Omental fat pad (tissue), 4 donors: ENCODE measurements at places on chromosomes 12 and 14. TPM values are rescaled to one million over a fixed set of nuclear protein-coding genes. Genes with fewer than 3 reads are reported as not detected.

DBX2 gene
- total RNA-seq = 3.8 TPM

ANP32D gene
- total RNA-seq = not detected

DNA sequence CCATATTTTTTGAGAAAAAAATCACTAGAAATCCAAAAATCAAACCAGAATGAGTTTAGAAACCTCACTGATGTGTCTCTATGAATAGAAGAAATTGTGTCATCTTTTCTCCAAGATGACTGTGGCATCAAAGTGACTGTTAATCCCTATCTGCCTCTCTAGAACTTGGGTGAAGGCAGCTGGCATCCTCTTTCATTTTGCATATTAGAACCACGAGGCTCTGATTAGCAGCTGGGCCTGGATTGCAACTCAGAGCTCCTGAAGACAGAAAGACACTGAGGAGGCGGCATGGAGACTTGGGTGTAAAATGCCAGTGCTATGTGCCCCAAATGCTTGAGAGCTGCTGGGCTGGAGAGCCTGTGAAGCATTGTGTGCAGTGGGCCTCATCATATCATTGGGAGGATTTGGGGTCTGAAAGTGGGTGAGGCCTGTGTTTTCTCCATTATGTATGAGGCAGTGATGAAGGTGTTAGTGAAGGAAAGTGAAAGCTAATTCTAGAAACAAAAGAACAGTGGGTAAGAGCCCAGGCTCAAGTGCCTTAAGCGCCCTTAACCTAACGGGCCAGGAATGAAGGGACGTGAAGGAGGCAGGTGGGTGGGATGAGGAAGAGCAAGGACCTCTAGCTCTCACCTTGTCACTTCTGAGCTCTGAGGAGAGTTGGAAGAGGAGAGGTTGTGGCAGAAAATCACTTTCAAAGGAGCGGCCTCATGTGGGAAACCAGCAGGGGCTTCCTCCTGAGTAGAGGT is 26.2 kb downstream of the NKX2-8 start:
- no peak for DNase-seq

DNA sequence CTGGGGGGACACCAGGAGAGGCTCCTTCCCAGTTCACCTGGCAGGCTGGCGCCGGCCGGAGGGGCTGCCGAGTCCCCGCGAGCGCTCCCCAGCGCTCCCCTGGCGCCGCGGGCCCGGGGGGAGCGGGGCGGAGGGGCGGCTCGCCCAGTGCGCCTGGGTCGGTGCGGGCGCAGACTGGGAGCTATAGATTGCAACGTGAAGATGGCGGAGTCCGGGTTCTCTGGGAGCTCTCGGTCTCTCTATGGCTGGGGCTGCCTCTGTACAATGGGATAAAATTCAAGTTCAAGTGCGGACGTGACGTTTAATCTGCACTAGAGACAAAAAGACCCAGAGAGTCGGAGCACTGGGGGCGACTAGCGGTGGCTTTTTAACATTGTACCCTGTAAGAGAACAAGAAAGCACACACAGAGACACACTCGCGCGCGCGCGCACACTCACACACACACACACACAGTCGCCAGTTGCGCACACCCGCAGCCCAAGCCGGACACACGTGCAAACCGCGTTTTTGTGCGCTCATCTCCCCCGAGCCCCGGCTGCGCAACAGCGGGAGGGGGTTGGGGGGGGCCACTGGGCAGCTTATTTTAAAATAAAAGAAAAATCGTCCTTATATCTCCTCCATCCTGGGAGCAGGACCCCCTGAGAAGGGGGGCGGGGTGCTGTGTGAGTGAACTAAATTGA is at the start of gene BCL11B:
TSS of gene BCL11B (minus strand) at position 247 of the 681 bp plus-strand sequence. CDS start 979 bp downstream, outside the sequence.
- DNase-seq = no peak

GRCh38 chr12:130338794-130339601 is 1.3 kb downstream of the PIWIL1 start:
- DNase-seq = no peak

GRCh38 chr12:123958462-123958861 is 14.2 kb downstream of the CCDC92 start:
- DNase-seq = no peak

DNA sequence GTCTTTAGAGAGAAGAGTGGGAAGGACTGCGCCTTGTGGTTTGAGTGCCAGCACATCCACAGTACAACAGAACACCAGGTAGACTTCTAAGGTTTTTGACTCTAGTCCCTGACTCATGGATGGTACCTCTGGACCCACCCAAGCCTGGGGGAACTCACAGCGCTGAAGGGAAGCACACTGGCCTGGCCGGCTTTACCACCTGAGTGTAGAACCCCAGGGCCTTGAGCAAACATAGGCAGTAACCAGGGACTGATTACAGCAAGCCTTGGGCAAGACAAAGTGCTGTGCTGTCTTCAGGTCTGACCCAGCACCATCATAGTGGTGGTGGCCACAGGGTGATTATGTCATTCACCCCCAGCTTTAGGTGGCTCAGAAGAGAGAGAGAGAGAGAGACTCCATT is 17.2 kb downstream of the EML5 start:
- DNase-seq = no peak

NR4A1 gene
- total RNA-seq = 439 TPM

DNA sequence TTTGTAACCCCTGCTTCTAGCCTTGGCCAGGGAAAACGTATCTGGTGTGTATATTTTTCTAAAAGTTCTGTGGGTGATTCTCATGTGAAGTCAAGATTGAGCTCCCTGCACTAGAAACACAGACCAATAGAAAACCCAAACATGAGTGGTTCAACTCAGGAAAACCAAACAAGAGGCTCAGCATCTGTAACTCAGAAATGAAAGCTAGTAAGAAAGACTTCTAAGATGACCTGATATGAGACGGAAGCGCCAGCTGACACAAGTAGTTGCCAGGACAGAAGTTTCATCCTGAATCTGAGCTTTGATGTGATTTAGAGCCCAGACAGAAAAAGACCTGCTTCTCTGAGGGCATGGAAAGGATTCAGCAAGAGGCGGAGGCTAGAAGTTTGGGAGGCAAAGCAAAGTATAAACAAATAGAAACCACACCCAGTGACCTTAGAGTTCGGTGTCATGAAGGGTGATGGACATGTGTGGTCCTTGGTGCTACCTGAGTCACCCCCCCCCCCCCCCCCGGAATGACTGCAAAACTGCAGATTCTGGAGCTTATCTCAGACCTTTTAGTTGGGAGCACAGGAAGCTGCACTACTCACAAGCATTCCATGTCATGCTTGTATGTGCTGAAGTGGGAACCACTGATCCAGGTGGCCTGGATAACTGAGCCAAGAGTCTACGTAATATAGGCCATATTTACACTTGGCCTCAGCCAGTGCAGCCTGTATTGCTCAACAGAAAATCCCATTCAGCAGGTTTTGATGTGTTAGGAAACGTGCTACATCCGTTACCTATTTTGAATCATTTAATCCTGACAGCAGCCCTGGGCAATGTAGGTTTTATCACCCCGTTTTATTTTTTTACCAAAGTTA is 191.3 kb downstream of the ANO6 start:
- DNase-seq = no peak

OR4K5 gene
- not detected for total RNA-seq

DNA sequence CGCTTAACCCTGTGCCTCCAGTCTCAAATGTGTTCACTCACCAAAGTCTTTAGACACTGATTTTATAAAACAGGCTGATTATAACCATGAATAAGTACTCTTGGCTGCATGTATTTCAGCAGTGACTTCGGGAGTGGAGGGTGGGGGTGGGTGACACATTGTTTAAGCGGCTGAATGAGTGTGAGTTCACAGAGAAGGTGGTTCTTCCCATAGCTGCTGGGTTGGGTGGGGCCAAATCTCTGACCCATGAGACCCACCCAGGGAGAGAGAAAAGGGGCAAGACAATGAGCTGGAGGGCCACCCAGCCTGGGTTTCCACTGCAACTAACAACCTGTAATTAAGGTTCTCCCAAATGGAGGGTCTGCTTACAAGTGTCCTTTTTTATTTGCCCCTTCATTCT is 96.4 kb downstream of the SYNE3 start:
- no peak for DNase-seq

- no peak for DNase-seq
These were observed 129.0 kb upstream of the BCL2L14 start for GRCh38 chr12:11941606-11942337.

- no peak for DNase-seq
These were observed 63.0 kb upstream of the TCL1A start for GRCh38 chr14:95776798-95777534.

- DNase-seq = no peak
These were observed 4.3 kb downstream of the RACGAP1 start for GRCh38 chr12:50021031-50021430.

CCDC59 gene
- 74.4 TPM for total RNA-seq

DNA sequence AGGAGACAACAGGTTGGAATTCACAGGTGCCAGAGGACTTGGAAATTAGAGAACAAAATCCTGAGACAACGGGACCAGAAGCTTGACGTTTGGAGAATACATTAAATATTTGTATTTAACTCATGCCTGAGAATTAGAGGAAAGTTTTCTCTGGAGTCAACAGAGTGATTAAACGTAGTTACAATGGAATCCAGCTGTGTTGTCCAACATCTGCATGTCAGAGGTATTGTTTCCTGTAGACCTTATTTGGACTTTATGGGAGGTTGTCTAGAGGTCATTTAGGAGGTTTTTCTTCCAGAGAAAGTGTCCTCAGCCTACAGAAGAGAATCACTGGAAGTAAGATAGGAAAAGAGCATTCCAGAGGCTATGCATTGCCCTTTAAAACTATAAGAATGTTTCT is 45.1 kb upstream of the RERGL start:
- no peak for DNase-seq

- no peak for DNase-seq
These were observed 177.0 kb upstream of the TMEM132C start for GRCh38 chr12:128089961-128090360.

OR4E2 gene
- not detected for total RNA-seq

PAPLN gene
- total RNA-seq = 24.4 TPM

DNA sequence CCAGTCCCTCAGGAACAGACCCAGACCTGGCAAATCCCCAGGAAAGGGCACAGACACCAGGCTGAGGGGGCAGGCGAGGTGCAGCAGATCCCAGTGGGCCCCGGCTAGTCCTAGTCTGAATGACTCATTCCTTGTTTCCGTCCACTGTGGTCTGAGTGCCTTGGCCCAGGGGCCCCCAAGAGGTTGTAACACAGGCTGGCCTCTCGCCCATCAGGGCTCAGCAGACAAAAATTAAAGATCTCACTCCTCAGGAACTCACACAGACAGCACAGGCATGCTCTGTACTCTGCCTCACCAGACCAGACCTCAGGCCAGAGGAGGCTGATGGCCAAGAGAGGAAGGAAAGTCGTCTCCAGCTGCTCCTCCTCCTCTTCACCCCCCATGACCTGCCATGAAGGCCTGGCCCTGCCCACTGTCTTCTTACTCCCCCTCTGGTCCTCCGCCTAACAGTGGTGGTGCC is 7.7 kb upstream of the LTBP2 start:
- DNase-seq = peak; percentile 46

DNA sequence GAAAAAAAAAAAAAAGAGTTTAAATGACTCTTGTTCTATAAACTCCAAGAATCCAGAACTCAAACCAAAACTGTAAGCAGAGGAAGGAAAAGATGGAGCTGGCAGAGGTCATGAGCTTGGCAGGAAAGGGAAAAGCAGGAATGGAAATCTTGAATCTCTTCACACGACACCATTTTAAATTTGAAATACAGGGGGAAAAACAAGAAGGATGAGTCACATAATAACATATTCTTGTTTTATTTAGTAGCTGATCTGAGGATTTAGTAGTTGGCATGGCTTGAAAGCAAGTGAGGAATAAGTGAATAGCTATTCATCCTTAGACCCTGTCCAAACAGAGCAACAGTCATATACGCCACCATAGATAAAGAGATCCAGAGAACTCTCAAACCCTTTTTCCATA is 35.0 kb downstream of the EPS8 start:
- no peak for DNase-seq

RPGRIP1 gene
- total RNA-seq = 0.28 TPM

GRCh38 chr14:52119030-52119429 is 50.2 kb upstream of the NID2 start:
- no peak for DNase-seq

PACS2 gene
- 47.5 TPM for total RNA-seq

PROX2 gene
- total RNA-seq = not detected

OR6C75 gene
- total RNA-seq = not detected

SCN8A gene
- 0.74 TPM for total RNA-seq

TOMM20L gene
- not detected for total RNA-seq

DNA sequence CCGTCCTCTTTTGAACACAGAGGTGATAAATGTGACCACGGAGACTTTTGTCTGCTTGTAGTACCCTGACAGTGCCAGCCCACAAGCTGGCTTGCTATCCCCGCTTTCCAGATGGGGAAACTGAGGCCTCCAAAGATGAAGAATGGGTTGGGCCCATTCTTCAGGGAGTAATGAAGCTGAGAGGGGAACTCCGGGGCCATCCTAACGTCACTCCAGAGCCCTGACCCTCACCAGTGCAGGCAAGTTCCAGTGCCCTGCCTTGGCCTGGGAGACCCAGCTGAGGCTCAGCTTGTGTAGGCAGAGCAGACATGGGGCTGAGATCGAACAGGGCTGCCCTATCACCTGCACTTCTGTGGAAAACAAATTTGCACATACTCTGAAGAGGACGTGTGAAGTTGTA is 277.1 kb downstream of the DPF3 start:
- no peak for DNase-seq

DNA sequence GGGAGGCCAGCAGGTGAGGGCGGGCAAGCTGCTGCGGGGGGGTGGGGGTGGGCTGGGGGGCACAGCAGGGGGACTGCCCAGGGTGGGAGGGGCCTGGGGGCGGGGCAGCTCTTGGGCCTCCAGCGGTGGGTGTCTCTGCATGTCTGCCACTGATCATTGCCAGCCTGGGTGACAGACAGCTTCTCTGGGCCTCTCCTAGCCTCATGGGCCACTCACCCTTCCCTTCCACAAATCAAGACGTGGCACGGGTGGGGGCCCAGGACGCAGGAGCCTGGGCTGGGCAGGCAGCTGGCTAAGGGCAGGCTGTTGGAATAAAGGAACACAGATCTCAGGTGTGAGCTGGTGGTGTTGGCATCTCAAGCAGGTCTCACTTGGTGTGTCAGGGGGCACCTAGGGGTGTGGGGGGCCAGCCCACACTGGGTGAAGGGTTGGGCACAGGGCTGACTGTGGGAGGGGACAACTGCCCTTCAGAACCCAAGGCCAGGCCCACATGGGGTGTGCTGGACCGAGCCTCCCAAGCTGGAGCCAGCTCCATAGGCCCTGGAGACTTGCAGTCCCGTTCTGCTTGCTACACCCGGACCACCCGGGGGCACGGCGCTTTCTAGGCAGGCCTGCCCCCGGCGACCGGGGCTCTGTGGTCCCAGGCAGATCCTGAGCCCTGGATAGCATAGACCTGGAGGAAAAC is 3.0 kb downstream of the TEDC1 start:
- DNase-seq = no peak

CMA1 gene
- total RNA-seq = 1.4 TPM

- DNase-seq = no peak
These were observed 52.2 kb upstream of the COCH start for GRCh38 chr14:30822080-30822571.

FOXM1 gene
- total RNA-seq = 0.09 TPM

NOS1 gene
- 0.13 TPM for total RNA-seq

GRCh38 chr14:37203423-37203822 is 5.7 kb downstream of the MIPOL1 start:
- DNase-seq = no peak

DNA sequence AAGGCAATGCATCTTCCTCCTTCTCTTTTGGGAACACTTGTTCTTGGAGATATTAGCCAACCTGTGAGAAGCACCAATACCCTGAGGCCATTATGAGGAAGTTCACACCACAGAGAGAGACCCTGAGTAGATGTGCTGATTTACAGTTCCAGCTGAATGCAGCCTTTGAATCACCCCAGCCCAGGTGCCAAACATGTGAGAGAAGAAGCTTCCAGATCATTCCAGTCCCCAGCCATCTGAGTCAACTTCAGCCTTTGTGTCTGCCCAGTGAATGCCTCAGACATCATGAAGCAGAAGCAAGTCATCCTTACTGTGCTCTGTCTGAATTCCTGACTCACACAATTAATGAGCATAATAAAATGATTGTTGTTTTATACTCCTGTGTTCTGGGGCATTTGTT is 25.1 kb downstream of the C12orf42 start:
- DNase-seq = no peak
